Head of caudate nucleus (tissue), 42 donors: ENCODE measurements at places on chromosomes 6 and 20.

- DNase-seq = no peak
Observed at GRCh38 chr6:7438011-7438410, 48.4 kb downstream of the RIOK1 start.

DNA sequence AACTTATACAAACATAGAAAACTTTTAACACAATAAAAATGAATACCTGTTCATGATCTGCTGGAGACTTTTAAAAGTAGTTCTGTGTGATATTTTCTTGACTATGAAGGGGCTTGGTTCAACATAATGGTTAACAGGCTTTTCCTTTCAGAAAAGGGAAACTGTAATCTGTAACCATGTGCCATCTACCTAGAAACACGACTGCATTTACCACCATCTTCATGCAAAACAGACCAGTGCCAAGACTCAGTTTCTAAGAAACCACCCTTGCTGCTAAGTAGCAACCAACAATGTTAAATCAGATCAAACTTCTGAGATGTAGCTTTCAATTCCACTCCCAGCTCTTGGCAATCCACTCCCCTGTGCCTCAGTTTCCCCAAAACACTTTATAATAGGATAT lies 15.7 kb downstream of the STAU1 start:
- DNase-seq = no peak

DNA sequence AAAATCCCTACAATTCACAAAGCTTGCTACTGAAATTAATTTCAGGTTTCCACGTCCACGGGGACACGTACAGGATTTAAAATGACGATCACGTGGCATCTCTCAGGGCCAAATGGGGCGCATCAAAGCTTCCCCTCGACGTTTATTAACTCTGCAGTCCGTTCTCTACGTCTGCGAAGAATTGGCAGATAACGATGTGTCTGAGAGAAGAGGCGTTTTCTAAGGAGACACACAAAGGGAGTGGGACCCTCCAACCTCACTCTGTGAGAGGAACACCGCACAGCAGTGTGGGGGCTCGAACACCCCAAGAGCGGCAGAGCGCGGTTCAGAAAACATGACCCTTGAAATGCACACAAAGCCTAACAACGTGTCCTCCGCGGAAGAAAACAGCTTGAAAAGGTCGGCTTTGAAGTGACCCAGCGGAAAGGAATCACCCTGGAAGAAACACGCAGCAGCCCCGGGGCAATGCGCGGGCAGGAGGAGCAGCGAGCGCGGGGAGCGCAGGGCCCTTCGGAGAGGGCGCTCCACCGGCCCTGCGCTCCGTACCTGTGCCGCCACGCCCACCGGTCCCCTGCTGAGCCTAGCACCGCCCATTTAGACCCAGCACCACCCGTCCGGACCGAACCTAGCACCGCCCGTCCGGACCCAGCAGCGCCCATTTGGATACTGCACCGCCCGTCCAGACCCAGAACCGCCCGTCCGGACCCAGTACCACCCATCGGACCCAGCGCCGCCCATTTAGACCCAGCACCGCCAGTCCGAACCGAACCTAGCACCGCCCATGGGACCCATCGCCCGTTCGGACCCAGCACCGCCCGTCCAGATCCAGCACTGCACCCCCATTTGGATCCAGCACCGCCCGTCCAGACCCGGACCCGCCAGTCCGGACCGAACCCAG lies 1.1 kb upstream of the AFDN start:
- peak; percentile 46 for DNase-seq

GRCh38 chr6:44622956-44623355 lies 235.4 kb downstream of the CDC5L start:
- no peak for DNase-seq

GRCh38 chr6:168440520-168441433 lies at the start of gene SMOC2:
SMOC2 (plus strand) TSS chr6:168441184; CDS start chr6:168441371, 187 bp downstream.
- peak; percentile 26 for DNase-seq

- DNase-seq = no peak
Observed at GRCh38 chr6:26445934-26446667, 5.8 kb downstream of the BTN3A3 start.

GRCh38 chr6:56432194-56432593 lies 184.8 kb upstream of the COL21A1 start:
- no peak for DNase-seq

GRCh38 chr20:32965115-32965514 lies 39.1 kb downstream of the SUN5 start:
- no peak for DNase-seq

DNA sequence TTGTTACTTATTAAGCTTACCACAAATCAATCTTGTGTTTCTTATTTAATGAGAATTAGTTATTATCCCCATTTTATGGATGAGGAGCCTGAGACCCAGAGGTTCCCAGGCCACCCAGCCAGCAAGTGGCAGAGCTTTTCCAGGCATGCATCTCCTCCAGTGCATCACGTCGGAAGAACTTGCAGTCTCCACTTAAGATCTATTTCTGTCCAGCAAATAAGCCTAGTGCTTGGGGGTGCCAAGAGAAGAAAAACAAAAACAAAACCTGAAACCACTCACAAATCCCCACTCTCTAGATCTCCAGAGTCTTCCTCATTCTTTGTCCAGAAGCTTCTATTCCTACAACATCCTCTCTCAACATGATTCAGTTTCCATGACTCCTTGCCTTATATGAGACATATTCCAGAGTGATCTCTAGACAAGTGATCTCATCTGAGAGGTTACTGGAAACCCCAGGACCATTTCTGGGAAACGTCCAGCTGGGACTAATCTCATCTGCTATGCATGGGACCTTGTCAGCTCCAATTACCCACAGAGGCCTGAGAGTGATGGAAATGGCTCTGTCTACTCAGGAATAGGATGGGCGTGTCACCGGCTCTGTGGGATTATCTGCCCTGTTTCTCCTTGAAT lies 4.1 kb downstream of the GUCA1B start:
- no peak for DNase-seq

- no peak for DNase-seq
Observed at GRCh38 chr6:126944512-126944911, 174.0 kb upstream of the RSPO3 start.

- DNase-seq = no peak
Observed at GRCh38 chr6:41167173-41167963, 4.5 kb upstream of the TREM2 start.

DNA sequence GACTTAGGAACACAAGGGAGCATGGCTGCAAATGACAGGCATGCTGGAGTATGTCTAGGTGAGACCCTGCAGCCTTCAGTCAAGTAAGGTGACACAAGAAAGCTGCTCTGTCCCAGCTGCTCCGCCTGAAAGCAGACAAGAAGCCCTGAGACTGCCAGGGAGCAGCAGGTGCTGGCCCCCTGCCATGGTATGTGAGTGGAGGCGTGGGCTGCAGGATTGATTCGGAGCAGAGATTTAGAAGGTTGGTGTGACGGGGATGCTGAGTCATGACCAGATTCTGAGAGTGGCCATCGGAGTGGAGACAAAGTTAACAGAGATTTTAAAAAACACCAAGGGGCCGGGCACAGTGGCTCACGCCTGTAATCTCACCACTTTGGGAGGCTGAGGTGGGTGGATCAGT lies 17.8 kb downstream of the LRP11 start:
- no peak for DNase-seq

DNA sequence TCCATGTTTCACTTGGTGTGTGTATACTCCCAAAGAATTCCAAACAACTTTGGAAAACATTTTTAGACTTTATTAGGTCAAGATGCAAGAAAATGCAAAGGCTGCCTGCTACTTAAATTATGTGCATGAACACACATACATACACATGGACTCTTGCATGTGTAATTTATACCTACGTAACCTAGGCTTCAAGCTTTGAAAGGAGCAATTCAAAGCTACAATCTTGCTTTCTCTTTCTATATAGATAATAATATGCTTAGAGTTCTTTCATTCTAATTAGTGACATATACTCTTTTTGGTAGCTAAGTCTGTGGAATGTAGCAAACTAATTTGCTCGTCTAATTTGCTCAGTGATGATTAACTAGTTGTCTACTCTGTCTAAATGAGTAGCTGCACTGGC lies 146.5 kb downstream of the EPHA7 start:
- DNase-seq = no peak

DNA sequence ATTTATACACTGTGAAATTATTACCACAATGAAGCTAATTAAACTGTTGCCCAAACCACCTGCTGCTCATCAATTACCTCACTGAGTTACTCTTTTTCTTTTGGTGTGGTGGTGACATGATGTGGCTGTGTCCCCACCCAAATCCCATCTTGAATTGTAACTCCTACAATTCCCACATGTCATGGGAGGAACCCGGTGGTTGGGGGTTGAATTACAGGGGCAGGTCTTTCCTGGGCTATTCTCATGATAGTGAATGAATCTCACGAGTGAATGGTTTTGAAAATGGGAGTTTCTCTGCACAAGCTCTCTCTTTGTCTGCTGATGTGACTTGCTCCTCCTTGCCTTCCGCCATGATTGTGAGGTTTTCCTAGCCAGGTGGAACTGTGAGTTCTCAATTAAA lies 145.0 kb downstream of the LRRC1 start:
- no peak for DNase-seq

- no peak for DNase-seq
Observed at GRCh38 chr6:169452869-169453620, 199.4 kb upstream of the THBS2 start.

DNA sequence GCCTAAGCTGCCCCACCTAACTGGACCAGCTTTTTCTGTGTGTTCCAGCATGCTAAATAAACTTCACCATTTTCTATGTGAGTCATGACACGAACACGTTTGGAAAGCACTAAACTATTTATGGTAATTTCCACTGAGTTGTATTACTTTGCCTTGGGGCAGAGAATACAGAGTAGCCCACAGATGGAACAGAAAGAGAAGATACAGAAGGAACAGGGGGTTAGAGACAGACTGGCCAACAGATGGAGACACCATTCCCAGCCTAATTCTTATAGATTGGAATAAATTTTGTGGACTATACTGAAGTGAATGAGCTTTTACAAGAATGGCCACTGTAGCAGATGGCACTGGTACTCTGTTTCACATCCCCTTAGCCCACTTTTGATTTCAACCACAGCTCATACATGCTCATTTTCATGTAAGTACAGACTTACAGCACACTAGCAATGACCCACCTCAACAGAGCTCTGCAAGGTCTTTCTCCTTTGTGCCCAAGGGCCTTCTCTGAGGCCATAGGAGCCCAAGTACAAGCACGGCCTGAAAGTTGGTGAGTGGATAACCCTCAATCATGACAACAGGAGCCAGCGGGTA lies 13.1 kb upstream of the NT5DC1 start:
- no peak for DNase-seq

- DNase-seq = no peak
Observed at GRCh38 chr6:72657407-72658197, 35.7 kb downstream of the KCNQ5 start.

GRCh38 chr6:148044261-148044751 lies 298.3 kb upstream of the SASH1 start:
- no peak for DNase-seq

DNA sequence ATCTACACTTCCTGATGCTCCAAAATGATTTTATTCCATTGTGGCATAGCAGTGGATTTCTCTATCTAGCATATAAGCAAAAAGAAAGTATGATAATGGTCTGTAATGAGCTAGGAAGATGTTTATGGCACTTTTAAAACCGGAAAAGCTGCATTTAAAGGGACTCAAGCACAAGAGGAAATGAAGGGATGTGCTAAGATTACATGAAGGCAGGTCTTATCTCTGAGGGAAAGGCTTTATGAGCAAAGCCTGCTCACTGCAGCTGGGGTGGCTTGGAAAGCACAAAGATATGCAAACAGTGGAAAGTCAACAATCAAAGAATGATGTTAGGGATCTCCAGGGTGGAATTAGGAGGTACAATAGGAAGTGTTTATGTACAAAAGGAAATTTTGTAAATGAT lies 138.2 kb downstream of the TENT5A start:
- DNase-seq = no peak

GRCh38 chr20:44231713-44232468 lies 15.2 kb upstream of the GDAP1L1 start:
- no peak for DNase-seq

- no peak for DNase-seq
Observed at GRCh38 chr6:39792540-39793450, 619 bp downstream of the DAAM2 start.

- DNase-seq = peak; percentile 19
Observed at GRCh38 chr20:63835021-63835858, 4.2 kb upstream of the ZBTB46 start.

- DNase-seq = no peak
Observed at GRCh38 chr6:751765-752164, 58.8 kb upstream of the EXOC2 start.

DNA sequence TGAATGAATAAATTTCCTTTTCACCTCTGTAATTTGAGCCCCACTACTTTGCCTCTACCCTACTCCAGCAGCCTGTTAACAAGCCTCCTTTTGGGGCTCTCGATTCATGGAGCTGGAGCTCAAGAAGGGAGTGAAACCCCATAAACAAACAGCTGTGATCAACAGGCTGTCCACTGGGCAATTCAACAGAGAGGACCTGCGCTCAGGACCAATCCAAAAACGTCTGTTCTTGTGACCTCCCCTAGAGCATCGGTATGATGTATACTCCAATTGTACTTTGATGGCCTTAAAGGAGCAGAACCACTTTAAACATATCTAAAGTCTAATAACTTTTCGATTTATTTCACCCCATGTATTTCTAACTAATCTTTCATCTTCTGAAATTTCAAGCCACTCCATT lies 37.4 kb downstream of the HIVEP2 start:
- no peak for DNase-seq
